ENCODE measurements at places on chromosomes 13 and 19.

GRCh38 chr19:50050406-50051227 is 24.8 kb downstream of the ZNF473 start:
- peak; percentile 88 for DNase-seq

DNA sequence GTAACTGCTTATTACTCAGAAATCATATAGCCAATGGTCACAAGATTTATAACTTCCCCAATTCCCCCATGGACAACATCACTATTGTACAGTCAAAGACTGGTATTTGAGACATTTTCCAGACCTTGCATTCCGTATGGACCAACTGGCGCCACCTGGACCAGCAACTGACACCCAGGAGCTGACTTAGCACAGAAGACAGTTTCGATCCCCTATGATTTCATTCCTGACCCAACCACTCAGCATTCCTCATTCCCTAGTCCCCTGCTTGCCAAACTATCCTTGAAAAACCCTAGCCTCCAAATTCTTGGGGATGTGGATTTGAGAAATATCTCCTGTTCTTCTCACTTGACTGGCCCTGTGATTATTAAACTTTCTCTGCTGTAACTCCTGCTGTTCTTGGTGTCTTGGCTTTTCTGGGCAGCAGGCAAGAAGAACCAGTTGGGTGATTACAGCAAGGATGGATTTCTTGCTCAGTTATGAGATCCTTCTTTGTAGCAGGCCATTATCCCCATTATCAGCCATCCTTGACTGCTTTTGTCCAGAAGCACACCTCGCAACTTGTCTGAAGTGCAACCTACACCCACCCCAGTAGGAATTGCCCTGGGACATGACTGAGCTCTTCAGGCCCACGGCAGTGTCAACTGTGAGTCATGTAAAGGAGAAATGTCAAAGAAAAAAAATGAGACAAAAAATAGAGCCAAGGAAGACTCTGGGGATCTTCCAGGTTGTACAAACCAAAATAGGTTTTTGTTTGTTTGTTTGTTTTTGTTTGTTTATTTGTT is 13.7 kb upstream of the MAP3K10 start:
- no peak for DNase-seq

- no peak for DNase-seq
Measured at GRCh38 chr19:40452016-40452415, 7.9 kb upstream of the SERTAD3 start.

DNA sequence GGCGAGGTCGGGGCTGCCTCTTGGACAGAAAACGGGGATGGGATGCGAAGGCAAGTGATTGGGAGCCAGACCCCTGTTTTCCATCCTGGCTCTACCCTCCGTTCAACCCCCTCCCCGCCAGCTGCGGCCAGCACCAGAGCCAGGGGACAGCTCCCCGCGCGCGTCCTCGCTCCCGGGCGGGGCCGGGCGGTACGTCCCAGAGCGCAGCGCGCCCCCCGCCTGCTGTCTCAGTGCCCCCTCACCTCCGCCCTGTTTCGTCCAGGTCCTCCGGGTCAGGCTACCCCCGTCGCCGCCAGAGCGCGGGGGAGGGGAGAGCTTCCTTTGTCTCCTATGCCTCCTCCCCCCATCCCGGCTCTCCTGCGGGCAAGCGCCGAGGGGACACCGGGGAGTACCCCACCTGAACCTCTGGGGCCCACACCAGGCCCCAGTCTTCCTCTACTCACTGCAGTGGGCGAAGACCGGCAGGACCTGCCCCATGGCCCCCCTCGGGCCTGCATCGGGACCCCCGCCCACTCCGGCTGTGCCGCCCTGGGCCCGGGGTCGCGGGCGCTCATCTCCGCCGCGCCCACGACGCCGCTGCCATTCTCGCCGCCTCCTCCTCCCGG is 396 bp downstream of the RTN2 start:
- DNase-seq = no peak

GRCh38 chr13:94641409-94641941 is 39.8 kb downstream of the GPR180 start:
- no peak for DNase-seq
